GM12891 (cell line): ENCODE measurements at places on chromosomes 16 and 17.
A peak's percentile ranks its signal among the peaks of the same experiment; 100 is the strongest.

DNA sequence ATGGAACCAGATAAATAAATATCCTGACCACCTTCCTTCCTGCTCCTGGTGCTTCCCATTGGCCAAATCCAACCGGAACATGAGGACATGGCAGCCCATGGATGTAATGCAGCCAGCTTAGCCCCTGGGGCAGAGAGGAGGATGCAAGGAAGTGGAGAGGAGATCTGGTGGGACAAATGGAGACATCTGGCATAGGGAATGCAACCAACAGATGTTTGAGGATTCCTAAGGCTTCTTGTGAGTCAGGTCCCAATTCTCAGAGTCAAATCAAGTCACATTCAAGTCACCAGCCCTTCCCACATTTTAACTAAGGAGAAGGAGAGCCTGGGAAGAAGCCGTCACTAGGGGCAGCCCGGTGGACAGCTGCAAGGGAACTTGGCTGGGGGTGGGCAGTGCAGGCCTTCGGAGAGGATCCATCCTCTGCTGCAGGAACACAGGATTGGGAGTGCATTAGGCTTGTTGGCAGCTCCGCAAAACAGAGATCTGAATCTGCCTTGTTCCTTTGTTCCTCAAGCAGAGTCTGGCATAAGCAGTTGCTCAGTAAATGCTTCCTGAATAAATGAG lies 62.8 kb upstream of the HS3ST2 start:
- no peak for DNase-seq

DNA sequence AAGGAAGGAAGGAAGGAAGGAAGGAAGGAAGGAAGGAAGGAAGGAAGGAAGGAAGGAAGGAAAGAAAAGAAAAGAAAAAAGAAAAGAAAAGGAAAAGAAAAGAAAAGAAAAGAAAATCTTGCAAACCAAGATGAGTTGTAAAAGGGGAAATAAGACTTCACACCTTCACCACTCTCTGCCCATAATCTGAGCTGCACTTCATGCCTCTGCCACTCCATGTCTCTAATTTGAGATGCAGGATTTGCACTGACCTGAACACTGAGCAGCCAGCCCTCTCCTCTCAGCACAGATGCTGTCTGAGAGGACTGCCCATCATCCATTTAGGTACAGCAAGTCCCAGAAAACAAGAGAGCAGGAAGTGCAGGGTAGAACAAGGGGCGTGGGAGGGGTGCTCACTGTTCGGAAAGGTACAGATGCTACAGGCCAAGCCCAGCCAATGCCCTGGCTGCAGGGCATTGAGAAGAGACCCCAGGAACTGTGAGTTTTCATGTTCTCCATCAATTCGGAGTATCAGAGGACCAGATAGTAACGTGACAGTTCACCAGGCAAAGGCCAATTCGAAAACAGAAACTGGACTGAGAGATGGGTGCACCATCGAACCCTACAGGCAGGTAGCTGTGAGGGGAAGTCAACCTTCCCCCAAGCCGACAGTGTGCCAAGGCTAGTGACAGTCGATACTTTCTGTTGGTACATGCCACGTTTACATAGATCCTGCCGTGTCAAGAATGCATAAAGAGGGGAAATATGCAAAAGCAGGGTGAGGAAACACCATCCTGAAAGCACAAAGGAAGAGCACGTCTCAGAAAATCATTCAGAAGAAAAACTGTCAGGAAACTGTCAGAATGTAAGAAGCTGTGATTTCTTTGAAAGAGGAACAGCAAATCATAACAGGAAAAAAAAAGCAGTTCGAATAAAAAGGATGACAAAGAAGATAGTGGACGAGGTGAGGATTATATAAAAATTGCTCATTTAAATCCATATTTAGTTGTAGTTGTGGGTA lies 142.0 kb upstream of the RCVRN start:
- DNase-seq: no peak

- DNase-seq: no peak
Observed at GRCh38 chr17:61738249-61738648, 125.1 kb downstream of the BRIP1 start.

DNA sequence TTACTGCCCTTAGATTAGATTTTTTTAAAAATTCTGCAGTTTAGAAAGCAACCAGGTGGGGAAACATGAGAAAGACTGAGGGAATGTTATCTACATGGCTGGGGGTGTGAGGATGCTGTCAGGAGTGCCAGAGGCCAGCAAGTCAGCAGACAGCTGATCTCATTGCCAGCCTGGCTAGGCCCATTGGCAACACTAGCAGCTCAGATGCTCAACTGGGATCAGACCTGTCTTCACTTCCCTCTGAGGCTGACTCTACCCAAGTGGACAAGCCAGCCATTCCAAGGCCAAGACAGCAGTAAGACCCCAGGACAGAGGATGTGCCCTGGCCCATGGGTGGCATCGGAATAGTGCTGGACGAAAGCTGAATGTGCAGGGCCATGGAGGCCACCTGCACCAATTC lies 96.2 kb downstream of the TMEM132E start:
- DNase-seq: no peak

- no peak for DNase-seq
Observed at GRCh38 chr16:11604783-11605563, 18.3 kb upstream of the LITAF start.

DNA sequence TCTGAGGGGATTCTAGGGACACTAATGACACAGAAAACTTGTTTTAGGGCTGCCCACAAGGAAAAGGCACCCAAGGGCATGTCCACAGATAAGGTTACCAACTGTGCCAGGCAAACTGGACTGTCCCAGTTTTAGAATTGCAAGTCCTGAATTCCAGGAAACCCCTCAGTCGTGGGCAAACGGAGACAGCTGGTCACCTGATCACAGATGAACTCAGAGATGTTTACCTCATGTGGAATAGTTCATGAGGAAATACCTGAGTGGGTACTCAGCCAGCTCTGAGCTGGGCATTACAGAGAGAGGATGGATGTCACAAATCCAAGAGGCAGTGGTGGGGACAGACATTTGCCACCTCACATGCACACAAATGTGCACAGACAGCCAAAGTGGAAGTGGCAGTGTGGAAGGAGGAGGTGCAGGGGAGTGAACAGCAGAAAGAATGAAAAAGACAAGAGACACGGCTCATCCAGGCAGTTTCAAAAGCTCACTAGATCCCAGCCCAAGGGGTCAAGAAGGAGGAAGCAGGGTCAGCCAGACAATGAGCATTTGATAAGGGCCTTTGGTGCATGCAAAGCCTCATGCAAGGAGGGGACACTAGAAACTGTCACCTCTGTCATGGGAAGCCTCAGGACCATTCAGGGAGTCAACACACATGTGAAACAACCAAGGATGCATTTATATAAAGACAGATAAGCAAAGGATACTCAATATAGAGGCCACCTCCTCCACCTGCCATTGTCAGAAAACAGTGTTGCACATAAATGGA lies 24.8 kb downstream of the TTLL6 start:
- DNase-seq: no peak

DNA sequence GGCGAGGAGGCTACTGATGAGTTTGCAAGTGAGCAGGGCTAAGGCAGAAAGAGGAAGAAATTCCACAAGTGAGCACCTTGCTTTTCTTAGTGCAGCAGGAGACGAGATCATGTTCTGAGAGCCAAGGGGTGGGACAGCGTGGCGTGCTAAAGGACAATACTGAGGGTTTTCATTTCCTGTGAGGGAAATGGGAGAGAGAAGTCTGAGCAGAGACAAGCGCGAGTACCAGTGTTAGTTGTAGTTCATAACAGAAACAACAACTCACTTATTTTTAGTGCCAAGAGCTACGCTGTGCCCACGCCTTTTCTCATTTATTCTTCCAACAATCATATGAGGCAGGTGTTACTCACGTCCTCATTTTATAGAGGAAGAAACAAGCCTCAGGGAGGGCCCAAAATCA lies 2.3 kb downstream of the SPACA3 start:
- DNase-seq: no peak

- no peak for DNase-seq
Observed at GRCh38 chr16:1295465-1295864, 14.0 kb upstream of the UBE2I start.

DNA sequence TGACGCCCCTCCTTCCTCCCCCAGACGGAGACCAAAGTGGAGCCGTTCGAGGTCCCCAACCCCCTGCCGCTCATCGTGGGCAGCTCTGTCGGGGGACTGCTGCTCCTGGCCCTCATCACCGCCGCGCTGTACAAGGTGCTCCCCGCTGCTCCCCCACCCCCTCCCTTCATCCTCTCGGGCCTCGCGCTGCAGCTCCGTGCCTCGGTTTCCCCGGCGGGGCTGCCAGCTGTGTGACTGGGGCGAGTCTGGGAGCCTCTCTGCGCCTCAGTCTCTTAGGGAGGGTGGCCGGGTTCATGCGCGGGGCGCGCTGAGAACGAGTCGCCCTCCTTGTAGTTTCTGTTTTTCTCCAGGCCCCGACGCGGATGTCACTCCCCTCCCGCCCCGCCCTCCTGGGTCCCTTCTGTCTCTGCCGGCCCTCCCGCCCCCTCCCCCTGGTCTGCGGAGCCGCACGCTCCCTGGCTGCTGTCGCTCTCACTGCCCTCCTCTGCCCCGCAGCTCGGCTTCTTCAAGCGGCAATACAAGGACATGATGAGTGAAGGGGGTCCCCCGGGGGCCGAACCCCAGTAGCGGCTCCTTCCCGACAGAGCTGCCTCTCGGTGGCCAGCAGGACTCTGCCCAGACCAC lies 23.7 kb upstream of the ITGAX start:
- DNase-seq: peak; percentile 54

DNA sequence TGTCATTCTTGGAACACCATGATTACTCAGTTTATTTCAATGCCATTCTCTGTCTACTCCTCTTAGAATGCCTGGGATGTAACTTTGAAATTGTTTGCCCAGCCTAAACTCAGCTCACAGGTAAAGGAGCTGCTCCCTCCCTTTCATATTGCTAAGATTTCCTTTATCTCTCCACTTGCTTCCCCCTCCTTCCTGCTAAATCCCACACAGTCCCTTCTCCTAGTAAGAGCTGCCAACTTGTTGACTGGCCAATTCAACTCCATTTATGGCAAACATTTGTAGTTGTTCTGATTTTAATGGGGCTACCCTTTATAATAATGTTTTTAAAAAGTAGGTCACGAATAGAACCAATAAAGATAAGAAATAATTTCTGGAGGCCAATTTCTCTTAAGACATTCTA lies 146.1 kb downstream of the SKAP1 start:
- no peak for DNase-seq

GRCh38 chr16:10984509-10984908 lies 40.1 kb downstream of the CLEC16A start:
- DNase-seq: no peak
